Stimulated activated CD4-positive, alpha-beta T cell treated with anti-CD3 and anti-CD28 coated beads, Interleukin-1b, Interleukin-23, amount 100 ng/mL, for 4 hours (primary cell): ENCODE measurements at places on chromosomes 4 and X.

- no peak for DNase-seq
These were observed 35.0 kb downstream of the NUDT11 start for GRCh38 chrX:51461053-51462044.

GRCh38 chrX:97398030-97398551 lies 514.4 kb downstream of the RPA4 start:
- no peak for DNase-seq

- no peak for DNase-seq
These were observed 1452.6 kb downstream of the PCDH7 start for GRCh38 chr4:32172761-32173160.

- no peak for DNase-seq
These were observed 221.9 kb downstream of the BMPR1B start for GRCh38 chr4:94979621-94980020.

DNA sequence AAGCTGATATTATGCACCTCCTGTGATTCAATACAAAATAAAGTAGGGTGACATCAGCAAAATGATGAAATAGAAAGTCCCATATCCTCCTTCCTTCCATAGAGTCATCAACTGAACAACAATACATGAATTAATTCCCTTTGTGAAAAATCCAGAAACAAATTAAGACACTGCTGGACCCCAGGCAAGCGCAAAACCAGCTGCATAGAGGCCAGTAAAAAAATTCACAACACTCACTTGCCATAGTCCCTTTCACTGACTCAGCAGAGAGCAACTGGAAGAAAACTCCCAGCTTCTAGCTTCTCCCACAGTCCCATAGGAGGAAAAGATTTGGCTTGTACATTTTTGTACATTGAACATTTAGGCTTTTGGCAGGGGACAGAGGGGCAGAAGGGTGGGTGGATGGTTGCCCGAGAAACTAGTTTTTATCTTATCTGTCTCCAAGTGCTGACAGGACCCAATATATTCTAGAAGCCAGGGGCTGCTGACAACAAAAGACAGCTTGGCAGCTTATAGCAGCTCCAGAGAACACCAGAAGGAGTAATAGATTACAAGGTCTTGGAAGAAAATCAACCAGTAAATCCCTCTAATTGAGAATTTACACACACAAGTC lies 124.6 kb downstream of the NDST3 start:
- no peak for DNase-seq

GRCh38 chr4:8342651-8343261 lies 73.2 kb downstream of the HTRA3 start:
- no peak for DNase-seq

DNA sequence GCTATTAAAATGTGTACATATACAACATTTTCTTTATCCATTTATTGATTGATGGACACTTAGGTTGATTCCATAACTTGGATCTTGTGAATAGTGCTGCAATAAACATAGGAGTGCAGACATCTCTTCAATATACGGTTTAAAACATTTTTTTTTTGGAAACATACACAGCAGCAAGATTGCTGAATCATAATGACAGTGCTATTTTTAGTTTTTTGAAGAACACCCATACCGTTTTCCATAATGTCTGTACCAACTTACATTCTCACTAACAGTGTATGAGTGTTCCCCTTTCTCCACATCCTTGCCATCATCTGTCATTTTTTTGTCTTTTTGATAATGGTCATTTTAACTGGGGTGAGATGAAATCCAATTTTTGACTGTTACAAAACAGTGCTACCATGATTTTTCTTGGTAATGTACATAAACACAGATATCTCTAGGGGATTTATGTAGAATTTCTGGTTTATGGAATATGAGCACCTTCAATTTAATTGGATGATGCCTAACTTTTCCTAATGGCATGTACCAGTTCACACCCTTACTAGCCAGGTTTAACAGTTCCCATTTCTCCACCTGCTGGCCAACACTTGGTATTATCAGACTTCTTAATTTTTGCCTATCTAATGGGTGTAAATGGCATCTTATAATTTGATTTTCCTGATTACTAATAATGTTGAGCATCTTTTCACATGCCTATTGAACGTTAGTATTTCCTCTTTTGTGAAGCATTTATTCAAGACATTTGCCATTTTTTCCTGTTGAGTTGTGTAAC lies 21.0 kb upstream of the TMSB15B start:
- DNase-seq = no peak
